NCI-H2171 treated with DMSO at 0.1 percent for 48 hours (cell line): ENCODE measurements at places on chromosomes 5 and 9.

DNA sequence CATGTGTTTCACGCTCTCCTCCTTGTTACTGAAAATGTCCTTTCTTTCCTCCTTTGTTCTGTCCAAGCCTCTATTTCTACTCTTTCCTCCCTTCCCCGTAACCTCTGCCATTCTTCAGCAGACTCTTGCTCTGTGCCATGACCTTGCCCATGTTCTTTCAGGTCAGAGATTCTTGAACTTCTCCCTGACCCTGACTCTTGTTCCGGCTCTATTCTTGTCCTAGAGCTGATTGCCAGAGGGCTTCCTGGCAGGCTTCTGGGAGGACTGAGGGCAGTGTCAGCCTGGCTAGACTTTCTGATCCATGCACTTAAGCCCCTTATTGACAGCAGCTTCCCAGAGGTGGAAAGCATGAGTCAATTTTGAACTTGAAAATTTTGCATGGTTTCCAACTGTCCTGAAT, 174.2 kb downstream of the TMEM161B start:
- no peak for DNase-seq

GRCh38 chr9:17088566-17088965, 46.3 kb upstream of the CNTLN start:
- DNase-seq = no peak

DNA sequence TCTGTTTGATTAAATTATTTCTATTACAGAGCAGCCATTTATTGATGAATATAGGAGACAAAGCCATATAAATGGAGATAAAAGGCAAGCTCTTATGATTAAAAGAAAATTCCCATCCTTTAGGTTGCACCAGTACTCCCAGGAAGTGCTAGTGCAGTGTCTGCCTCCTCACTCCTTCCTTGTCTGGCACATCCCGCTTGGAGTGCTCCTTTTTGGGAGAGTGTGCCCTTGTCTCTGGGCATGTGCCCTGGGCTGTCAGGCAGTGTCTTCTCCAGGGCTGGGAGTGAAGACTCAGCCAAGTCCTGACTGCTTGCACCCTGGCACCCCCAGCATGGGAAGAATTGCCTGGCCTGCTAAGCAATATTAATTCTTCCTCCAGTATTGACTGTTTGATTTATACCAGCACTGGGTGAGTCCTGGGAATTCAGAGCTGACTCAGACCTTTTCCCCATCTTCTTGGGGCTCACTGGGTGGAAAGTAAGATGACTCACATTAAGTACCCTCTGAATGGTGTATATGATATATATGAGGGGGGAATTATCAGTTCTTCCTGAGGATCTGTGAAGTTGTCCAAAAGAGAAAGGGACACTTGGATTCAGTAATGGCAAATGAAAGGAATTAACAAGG, 62.1 kb downstream of the ZSWIM6 start:
- DNase-seq = no peak

DNA sequence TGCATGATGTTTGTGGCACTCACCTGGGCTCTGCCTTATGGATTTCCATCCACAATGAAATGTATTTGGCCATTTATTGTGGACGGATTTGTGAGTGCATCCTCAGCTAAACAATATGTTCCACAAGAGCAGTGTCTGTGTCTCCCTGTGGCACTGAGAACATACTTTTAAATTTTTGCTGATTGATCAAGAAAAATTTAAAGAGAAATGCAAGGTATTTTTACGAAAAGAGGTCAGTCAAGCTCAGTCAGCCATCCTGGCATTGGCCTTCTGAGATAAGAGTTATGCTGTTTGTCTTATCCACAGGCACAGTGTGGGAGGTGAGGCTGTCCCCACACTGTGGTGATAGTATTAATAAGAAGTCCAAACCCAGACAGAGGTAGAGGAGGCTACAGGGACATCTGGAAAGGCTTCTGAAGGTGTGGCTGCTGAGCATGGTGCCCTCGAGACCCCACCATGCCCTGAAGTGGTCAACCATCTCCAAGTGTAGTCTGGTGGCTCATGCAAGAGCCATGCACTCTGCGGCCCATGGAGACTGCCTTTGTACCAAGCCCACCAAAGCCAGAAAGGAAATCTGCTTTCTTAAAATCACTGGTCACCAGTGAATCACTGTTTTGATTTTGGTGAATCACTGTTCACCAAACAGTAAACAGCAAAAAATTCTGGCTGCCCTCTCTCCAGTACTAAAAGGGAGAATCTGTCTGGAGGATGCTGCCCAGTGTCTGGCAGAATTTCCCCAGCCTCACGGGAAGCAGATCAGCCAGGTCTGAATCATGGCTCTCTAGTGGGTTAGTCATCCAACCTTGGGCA, 28.8 kb downstream of the SPOCK1 start:
- DNase-seq = no peak

DNA sequence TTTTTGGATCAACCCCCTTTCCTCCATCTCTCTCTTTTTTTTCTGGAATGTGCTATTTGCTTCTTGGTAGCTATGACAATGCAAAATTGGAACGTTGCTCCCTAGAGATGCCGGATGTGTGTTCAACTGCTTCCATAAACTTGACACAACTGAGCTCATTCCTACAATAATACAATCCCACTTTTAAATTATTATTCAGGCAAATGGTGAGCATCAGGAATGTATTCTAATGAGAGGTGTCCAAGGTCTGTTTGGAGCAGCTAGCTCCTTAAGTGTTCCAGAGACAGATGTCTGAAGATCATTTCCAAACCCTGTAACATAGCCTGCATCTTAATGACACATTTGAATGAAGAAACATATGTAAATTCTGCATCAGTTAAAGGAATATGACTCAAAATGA, 518.4 kb downstream of the TAF11L14 start:
- DNase-seq = peak; percentile 63

DNA sequence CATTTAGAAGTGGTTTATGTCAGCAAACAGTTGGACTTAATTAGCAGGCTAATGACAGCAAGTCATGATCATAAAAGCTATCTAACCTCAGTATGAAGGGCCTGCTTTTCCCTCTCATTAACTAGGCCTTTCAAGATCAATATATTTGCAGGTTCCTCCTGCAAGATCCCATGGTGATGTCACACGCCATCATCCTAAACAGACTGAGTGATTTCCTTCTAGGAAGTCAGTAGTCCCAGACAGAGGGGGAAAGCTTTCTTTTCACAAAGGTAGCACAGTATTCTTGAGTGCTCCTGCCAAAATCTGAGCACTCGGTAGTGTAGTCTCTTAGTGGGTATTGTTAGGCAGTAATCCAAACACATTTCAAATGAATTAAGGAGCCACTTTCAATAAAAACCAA, 52.5 kb downstream of the UIMC1 start:
- DNase-seq = no peak

DNA sequence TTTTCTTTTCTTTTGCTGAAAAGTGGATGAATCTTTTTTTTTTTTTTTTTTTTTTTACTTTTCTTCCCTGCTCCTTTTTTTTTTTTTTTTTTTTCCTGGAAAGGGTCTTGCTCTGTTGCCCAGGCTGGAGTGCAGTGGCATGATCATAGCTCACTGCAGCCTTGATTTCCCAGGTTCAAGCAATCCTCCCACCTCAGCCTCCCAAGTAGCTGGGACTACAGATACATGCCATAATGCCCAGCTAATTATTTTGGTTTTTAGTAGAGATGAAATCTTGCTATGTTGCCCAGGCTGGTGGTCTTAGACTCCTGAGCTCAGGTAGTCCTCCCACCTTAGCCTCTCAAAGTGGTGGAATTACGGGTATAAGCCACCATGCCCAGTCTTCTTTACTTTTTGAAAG, 20.9 kb downstream of the HSD17B4 start:
- DNase-seq = no peak

DNA sequence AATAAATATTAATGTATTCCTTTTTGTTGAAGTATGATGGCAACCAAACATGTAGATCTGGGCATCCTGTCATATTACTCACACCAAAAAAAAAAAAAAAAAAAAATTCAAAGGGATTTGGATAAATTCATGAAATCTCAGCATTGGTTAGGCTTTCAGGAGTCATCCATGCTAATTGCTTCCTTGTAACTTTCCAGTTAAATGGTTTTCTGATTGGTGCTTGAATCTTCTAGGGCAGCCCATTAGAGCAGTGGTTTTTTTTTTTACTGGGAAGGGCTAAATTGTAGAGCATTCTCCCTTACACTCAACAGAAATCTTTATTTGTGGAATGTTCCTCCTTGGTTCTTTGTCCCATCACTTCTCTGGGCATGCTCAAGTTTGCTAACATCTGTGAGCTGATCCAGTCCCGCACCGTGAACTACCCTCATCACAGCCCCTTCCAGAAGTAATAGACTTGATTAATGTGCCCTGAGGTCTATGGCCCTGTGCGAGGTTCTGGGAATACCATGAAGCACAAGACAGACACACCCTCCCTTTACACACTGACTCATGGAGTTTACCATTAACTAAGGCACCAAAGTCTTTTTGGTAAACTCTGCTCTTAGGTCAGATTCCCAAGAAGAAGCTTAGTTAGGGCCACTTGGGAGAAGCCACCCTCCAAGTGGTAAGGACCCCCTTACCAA, 56.0 kb downstream of the RGS3 start:
- DNase-seq = no peak

- DNase-seq = no peak
These were observed 464.0 kb downstream of the PTPRD start for GRCh38 chr9:10148796-10149195.

DNA sequence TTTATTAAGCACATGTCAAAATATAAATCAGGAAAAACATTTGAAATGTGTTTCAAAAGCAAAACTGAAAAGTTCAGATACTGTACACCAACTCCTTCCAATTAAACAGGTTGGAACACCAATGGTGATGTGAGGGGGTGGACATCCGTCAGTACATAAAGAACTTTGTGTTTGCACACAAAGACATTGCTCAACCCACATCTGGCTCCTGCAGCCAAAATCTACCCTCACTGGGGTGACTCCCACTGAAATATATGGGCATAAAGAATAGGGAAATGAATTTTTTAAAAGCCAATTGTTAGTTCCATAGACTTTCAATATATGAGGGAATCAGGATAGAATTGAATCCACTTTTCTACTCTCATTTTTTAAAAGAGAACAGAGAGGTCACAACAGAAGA, 63.9 kb downstream of the MEGF9 start:
- DNase-seq = no peak

- DNase-seq = no peak
These were observed 276.0 kb upstream of the MPDZ start for GRCh38 chr9:13555516-13555915.

- DNase-seq = no peak
These were observed 120.5 kb downstream of the NFIB start for GRCh38 chr9:14193328-14193990.

DNA sequence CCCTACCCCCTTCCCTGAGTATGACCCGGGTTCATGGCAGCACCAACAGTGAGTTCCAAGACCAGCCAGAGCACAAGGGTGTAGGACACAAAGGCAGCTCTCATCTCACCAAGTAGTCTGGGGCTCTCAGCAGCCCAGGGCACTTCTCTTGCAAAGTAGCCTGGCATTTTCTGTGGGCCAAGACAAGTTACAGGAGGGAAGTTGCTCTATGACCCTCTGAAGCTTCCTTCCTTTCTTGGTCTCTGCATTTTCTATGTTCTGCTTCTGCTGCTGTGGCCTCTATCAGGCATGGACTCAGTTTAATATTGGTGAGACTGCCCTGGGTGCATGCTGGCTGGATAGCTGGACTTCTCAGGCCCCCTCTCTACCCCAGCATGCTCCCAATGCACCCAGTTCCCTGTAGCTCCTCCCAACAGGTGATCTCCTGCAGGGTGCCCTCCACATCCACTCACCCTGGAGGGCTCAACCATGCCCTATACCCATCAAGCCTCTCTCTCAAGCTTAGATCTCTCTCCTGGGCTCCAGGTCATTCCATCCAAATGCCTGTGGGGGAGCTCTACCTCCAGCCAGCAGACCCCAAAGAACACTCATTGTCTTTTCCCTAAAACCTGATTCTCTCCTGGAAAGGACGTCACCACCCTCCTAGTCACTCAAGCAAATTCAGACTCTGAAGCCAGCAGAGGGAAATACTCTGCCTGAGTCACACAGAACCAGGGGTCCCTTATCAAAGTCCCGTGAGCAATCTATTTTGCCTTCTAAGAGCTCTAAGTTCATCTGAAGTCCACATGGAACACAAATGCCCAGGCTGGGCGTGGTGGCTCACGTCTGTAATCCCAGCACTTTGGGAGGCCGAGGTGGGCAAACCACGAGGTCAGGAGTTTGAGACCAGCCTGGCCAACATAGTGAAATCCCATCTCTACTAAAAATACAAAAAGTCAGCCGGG, 13.8 kb downstream of the TBC1D2 start:
- DNase-seq = no peak

GRCh38 chr9:17021387-17021970, 113.4 kb upstream of the CNTLN start:
- no peak for DNase-seq

DNA sequence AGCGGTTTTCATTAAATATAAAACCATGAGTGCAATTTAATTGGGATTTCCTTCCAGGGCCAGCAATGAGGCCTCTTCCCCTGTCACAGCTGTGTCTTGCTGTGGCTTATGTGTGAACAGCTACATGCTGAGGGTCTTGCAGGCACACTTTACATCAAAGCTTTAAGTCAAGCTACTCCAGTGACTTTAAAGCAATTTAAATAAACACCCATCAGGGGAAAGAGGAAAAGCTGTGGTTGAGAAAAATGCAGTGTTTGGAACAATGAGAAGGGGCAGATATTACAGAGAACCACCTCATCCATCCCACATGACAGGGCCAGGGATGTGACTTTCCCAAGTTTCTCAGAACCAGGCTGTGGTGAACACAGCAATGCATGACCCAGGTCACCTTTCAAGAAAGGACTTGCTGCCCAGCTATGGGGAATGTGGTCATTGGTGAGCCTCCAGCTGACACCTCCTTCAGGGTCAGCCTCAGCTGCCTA, 115.9 kb upstream of the LPAR1 start:
- no peak for DNase-seq
